ENCODE measurements at places on chromosomes 2 and 18.

DNA sequence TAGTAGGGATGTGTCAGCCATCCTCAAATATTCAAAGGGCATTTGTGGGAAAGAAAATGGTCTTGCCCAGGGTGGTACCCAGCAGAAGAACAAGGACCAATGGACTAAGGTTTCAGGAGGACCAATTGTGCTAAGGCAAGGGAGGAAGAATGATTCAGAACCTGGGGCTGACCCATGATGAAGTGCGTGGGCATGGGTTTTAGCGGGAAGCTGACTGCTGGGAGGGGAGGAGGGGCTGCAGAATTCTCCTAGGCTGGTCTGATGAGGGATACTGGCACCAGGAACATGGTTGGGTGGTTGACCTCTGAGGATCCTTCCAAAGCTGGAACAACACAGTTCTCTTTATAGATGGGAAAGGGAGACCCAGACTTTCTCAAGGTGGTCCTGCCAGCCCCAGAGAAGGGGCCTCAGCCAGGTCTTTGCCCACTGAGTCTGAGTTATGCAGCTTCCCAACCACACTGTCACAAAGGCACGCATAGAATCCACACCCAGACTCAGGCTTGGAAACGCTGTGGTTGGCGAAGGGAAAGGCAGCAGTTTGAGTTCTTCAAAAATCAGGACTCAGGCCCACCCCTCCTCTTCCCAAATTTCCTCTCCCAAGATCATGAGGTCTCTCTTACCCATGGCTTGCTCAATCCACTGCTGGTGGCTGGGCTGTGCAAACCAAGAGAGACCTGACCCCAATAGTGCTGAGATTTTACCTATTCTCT is 37.3 kb downstream of the MARCO start:
- no peak for DNase-seq

DNA sequence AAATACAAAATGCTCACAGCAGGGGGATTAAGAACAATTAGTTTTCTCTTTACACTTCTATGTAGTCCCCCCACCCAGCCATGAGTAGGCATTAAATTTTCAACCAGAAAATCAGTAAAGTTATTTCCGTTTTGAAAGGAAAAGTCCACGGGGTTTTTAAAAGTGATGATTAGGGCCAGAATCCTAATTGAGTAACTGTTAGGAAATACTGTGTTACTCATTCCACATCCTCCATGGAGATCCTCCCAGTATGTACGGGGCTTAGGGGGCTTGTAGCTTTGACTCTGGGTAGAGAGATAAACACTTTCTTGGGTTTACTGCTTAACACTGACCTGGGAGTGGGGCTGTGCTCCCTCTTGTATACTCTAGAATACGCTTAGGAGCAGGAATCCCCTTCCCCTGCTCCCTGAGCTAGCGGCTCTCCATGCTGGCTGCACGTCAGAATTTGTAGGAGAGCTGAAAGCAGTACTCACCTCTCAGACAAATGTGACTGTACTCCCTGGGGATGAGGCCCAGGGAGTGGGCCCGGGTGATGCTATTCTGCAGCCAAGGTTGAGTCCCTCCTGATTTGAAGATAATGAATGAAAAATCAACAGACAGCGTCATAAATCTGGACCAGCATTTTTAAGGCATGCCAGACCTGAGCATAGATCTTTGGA is 100.5 kb downstream of the SLC4A3 start:
- no peak for DNase-seq

GRCh38 chr2:222330910-222331309 is 32.1 kb upstream of the PAX3 start:
- no peak for DNase-seq

GRCh38 chr2:201040867-201041628 is 30.4 kb downstream of the HYCC2 start:
- no peak for DNase-seq

DNA sequence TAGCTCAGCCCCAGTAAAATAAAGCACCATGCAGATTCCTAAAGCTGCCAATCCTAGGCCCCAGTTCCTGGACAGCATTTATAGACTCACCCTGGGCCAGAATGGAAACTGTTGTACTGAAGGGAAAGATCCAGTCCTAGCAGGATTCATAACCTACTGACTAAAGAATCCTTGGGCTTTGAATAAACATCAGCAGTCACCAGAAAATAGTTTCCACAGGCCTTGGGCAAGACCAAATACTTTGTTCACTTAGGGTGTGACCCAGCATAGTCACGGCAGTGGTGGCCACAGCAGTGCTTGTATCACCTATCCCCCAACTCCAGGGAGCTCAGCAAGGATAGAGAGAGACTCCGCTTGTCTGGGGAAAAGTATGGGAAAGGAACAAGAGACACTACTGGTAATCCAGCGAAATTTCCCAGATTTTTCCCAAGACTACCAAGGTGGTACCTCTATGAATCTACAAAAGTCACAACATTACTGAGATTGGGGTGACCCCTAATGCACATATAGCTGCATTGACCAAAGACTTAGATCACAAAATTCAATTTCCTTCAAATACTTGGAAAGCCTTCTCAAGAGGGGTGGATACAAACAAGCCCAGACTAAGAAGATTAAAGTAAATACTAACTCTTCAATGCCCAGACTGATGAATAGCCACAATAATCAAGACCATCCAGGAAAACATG is 748.1 kb upstream of the LRATD1 start:
- DNase-seq = no peak

DNA sequence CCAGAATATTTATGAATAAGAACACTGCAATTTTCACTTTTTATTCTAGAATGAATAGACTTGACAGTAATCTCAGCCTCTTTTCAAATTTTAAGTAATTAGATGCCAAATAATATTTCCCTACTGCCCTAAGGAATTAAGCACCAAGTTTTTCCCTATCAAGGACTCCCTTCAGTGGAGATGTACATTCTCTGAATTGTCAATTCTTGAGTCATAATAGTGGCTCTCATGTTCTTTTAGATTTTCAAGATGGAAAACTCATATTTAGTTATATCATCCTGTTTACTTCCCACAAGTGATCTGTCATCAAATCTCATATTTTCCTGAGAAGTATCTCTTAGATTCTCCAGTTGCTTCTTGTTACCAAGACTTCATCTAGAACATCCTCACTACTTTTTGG is 1248.9 kb upstream of the CHAC2 start:
- DNase-seq = no peak

DNA sequence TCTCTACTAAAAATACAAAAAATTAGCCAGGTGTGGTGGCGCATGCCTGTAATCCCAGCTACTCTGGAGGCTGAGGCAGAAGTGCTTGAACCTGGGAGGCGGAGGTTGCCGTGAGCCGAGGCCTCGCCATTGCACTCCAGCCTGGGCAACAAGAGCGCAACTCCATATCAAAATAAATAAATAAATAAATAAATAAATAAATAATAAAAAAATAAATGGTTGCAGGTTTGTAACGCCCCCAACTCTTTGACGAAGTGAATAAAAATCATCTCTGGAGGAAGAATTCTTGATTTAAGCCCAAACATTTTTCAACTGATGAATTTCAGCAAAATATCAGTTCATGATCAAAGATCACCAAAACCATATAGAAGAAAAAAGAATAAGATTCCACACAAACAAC is 13.3 kb upstream of the CNRIP1 start:
- DNase-seq = no peak

GRCh38 chr2:68282811-68283418 is 30.6 kb upstream of the PPP3R1 start:
- DNase-seq = no peak

DNA sequence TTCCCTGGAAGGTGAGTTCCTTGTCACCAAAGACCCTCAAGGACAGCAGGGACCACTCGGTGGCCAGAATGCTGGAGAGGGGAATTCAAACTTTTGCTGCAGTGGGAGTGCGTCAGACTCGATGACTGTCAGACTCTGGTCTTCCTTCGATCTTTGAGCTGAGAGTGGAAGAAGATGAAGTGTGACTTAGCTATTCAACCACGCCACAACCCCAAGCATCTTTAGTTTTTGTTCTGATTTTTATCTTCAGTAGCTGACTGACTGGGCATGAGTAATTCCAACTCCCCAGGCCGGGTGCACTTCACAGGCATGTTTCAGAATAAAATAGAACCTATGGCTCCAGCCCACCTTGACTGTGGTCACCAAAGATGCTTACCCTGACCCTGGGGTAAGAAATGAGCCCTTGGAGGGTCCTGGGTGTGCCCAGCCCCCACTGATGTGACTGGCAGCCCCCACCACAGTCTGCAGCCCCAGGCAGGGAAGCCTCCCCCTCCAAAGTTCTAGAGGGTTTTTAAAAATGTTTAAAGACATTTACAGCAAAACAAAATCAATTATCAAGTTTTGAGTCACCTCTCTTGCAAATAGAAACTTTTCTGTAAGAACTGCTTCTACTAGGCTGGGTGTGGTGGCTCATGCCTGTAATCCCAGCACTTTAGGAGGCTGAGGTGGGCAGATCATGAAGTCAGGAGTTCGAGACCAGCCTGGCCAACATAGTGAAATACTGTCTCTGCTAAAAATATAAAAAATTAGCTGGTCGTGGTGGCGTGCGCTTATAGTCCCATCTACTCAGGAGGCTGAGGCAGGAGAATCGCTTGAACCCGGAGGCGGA is 24.9 kb upstream of the YWHAQ start:
- peak; percentile 55 for DNase-seq

GRCh38 chr18:55996717-55997116 is 408.7 kb upstream of the TCF4 start:
- DNase-seq = no peak

GRCh38 chr2:113056521-113056920 is 2.5 kb upstream of the IL36RN start:
- DNase-seq = no peak

GRCh38 chr2:19256121-19256601 is 102.3 kb downstream of the OSR1 start:
- DNase-seq = no peak

GRCh38 chr2:235051436-235052260 is 99.8 kb downstream of the SH3BP4 start:
- no peak for DNase-seq

- DNase-seq = no peak
Observed at GRCh38 chr18:70380915-70381896, 92.4 kb downstream of the SOCS6 start.

DNA sequence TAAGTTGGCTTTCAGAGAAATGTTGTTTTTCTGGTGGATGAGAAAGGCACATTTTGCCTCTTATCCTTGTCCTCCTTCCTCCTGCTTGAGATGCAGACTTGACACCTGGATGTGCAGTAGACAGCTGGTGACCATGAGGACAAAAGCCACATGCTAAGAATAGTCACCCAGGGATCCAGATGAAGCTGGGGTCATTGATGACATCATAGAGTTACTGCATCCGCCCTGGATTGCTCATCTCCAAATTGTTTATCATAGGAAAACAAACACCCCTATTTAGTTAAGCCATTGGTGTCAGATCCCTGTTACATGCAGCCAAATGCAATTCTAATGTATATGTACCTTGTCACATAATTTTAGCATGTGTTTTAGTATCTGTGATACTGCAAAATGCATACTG is 16.3 kb upstream of the SLC1A4 start:
- no peak for DNase-seq

- no peak for DNase-seq
Observed at GRCh38 chr2:38533180-38533579, 69.5 kb downstream of the HNRNPLL start.

- DNase-seq = no peak
Observed at GRCh38 chr18:47323158-47323557, 71.7 kb upstream of the SKOR2 start.

- no peak for DNase-seq
Observed at GRCh38 chr2:58140508-58141072, 94.0 kb downstream of the VRK2 start.

DNA sequence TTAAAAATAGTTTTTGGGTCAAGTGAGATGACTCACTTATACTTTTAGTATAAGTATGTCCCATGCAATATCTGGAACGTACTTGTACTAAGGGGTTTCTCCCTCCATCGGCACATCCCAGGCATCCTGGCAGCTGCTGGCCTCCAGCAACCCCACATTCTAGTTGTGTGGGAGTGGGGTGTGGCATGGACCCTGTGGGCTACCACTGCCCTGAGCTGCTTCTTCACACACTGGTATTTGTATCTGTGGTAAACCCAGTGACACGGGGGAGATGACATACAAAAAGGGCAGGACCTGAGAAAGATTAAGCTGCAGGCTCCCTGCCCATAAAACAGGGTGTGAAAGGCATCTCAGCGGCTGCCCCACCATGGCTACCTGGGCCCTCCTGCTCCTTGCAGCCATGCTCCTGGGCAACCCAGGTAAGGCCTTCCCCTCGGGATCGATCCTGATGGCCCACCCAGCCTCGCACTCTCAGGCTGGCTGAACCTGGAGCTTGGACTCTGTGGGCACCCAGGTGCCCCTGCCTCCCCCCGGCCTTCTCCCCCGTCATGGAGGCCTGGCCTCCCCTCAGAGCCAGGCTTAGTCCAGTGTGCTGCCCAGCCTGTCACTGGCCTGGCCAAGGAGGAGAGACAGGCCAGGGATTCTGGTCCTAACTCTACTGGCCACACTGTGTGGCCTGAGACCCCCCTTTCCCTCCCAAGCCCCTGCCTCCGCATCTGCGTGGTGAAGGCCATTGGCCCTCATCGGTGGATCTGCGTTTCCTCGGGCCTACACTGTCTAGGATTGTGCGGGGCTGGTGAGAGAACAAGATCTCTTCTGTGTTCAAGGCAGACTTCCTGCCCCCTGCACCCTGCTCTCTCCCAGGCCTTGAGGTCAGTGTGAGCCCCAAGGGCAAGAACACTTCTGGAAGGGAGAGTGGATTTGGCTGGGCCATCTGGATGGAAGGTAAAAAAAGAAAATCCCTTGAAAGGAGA is at the start of gene GNLY:
TSS of gene GNLY (plus strand) at position 307 of the 974 bp plus-strand sequence. CDS start at position 368, 61 bp downstream.
- DNase-seq = no peak

DNA sequence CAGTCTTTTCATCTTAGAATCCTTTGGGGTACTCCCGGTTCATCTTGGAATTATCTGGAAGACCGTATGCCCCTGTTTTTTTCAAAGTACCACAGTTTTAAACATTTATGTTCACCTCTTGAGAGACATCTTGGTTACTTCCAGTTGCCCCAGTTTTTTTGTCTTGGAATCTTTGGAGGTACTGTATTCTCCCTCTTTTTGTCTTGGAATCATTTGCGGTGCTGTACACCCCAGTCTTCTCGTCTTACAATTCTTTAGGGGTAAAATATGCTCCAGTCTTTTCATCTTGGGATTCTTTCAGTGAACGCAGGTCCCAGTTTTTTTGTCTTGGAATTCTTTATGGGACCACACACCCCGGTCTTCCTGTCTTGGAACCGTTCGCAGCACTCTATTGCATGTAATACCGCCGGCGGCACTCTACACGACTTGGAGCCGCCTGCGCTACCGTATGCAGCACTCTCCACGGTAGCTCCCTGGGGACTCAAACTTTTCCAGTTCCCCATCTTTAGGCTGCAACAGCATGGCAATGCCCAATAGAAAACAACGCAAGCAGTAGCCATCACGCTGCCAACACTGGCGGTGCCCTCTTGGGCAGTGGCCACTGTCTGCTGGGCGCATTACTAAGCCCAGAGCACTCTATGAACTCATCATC is 21.2 kb upstream of the ZDBF2 start:
- no peak for DNase-seq

- no peak for DNase-seq
Observed at GRCh38 chr2:175914846-175915245, 87.2 kb downstream of the LNPK start.

All from activated T-helper 9 cell treated with anti-CD3 and anti-CD28 coated beads, Interleukin-2, amount 50 U/mL, for 16 hours (primary cell).